ENCODE measurements at places on chromosomes 3 and 15.

DNA sequence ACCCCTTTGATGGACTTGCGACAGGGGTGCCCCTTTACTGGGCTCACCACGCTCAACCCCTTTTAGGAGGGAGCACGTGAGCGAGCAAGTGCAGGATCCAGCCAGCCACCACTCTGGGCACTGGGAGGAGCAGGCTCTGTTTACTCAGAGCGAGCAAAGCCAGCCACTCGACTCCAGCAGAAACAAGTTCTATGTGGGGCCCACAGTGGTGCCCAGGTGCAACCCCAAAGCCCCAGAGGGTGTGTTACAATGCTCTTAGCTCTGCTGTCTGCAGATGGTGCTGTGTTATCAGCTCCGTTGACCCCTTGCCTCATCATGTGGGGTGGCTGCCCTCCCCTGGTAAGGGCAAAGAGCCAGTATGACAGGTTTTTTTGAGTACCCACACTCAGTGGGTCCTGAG, 120.3 kb upstream of the SUCLG2 start:
- no peak for DNase-seq

DNA sequence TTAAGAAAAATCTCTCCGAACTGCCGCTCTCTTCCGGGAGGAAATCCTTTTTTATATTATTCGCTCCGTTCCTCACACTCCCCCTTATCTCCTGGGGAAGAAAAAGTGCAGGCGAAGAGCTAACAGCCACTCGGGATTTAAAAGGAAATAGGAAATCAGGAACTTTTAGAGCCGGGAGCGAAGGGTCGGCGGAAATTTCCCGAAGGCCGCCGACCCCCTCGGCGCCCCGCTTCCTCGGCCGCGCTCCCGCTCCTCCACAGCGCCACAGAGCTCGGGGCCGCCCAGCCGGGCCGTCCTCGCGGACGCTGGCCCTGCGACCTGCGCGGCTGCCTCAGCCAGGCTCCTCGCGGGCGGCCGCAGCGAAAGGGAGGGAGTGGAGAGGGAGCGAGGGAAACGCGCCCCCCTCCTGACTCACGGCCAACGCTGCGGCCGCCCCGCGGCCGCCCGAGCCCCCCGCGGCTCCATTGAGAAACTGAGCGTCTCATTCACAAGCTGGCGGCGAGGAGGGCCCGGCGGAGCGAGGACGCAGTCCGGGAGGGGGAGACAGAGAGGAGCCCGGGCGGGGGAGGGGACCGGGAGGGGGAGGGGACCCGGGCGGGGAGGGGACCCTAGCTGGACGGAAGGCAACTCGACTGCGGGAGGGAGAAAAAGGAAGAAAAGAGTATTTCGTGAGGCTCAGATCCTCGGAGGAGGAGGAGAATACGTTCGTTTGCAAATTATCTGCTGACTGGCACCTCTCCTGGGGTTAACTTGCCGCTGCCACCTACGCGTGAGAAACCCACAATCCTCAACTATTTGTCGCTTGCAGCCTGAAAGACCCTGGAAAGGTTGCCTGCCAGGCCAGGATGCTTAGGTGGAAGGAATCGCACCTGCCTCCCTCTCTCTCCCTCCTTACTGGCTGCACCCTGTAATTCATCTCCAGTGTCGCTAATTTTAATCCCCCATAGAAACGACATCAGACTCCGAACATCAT, at the start of gene PTPN9:
TSS of gene PTPN9 (minus strand) at position 368 of the 973 bp plus-strand sequence. CDS start 539 bp downstream, outside the sequence.
- DNase-seq: peak; percentile 55

- DNase-seq: no peak
Measured at GRCh38 chr3:181868576-181869082, 156.9 kb downstream of the SOX2 start.

DNA sequence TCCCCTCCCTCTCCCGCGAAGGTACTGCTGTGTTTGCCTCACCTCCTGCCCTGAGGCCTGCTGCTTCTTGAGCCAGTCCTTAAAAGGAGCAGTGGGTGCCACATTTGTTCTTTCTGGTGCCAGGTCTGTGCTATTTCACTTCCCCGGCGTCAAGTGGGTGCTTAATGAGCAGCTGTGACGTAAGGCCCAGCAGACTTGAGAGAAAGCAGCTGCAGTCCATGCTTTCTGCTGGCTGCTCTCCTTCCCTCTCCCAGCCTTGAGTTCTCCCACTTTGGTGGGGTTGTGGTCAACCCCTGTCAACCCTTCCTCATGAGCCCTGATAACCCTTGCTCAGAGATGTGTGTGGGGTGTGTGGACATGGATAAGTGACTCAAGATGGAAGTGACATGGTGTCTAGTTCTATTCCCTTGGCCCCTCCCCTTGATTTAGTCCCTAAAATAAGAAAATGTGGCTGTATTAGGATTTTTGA, 6.9 kb downstream of the INAFM2 start:
- no peak for DNase-seq

- DNase-seq: no peak
Measured at GRCh38 chr3:197541756-197542539, 13.8 kb downstream of the BDH1 start.

DNA sequence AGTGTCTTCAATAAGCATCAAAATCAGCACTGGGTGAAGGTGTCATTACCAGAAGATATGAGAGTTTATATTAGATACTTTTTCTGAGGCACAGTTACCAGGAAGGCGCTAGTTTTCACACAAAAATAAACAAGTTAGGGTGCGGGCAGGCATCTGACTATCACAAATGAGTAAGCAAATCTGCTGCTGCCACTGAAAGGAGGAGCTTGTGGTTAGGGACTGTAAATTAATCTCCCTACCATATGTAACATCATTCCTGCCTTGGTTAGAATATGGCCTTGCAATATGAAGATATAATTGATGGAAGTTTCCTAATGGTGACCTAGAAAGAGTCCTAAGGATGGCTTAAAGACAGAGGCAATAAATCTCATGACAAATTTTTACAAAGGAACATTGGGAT, 19.5 kb upstream of the EID1 start:
- no peak for DNase-seq

DNA sequence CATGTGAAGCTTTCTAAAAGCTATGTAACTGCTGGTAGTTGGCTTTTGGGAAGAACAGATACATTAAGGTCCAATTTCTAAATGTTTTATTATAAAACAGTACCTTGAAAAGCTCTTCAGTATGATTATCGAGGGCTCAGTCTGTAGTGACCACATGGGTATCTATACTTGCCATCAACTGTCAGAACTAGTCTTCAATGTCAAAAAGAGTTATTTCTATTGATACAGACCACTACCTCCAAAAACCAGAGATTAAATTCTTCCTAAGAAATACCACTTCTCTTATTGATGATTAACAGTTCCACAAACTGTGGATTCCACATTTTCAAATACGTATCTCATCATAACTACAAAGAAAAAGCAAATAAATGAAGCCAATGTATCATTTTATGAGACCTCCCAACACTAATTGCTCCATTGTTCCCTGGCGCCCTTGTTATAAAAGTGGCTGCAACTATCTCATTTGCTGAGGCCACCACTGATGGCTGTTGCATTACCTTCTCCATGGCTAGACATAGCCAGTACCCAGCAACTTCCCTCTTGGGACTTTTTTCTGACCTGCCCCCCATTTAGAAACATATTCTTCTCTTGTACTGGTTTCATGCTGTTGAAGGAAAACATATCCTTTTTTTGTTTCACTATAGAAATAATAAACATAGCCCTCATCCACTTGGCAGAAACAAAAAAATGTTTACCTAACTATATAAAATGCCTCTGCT, 33.9 kb upstream of the MBNL1 start:
- DNase-seq: no peak

- no peak for DNase-seq
Measured at GRCh38 chr15:63918317-63918672, 84.5 kb upstream of the HERC1 start.

DNA sequence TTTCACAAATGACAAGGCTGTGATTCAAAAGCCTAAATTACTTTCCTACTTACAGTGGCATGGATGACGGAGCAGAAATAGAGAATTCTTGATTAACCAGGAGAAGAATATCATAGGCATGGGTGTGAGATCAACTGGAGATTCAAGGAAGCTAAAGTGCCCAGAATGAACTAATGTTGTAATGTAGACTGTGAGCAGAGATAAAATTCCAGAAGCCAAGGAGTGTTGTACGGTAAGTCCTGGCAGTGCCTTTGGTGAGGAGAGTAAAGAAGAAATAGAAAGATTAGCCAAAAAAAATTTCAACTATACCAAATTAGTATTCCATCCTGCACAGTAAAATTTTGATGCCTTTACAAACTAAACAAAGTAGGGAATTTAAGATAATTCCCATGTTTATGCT, 75.9 kb downstream of the ZBTB20 start:
- DNase-seq: no peak

- DNase-seq: no peak
Measured at GRCh38 chr3:64070704-64071103, 47.4 kb upstream of the PSMD6 start.

DNA sequence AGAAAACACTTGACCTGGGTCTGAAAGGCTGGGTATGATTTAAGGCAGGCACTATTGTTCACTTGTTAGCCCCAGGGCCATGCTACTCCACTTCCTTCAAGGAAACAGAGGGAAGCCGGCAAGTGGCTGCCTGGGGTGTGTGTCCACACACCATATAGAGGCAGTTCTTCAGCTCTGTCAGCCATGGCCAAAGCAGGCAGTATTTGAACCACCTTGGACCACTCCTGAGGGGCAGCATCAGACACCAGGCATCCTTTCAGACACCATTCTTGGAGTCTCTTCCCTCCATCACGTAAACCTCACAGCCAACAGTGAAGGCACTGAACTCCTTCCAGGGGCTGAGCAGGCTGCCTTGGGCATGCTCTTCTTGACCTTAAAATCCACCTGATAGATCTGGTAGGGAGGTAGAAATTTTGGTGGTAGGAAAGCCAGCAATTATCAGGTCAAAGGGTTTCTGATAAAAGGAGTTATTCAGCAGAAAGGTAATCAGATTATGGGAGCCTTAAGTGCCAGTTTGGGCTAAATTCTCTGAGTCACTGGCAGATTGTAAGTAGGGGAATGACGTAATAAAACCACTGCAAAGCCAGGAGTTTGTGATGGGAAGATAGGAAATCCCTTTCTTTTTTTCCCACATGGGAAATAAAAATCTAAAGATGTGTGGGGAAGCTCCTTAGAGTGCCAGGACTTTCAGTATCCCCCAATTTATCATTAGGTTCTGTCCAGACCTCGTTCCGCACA, 20.2 kb downstream of the TGFBR2 start:
- DNase-seq: no peak

DNA sequence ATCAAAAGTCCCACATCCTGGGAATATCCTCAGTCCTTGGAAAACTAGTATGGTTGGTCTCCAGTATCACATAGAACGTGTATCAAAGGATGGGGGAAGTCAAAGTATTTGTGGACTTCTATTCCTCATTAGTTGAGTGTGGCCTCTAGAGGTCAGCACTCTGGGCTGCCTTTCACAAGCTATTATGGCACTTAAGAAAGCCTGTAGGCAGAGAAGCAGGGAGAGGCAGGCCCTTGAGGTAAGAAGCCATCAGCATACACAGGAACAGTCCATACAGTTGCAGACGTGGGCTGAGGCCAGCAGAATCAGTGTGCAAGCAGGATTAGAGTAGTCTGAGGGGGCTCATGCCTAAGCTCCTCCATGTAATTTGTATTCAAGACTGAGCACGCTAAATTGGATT, 341.7 kb downstream of the CLSTN2 start:
- DNase-seq: no peak

DNA sequence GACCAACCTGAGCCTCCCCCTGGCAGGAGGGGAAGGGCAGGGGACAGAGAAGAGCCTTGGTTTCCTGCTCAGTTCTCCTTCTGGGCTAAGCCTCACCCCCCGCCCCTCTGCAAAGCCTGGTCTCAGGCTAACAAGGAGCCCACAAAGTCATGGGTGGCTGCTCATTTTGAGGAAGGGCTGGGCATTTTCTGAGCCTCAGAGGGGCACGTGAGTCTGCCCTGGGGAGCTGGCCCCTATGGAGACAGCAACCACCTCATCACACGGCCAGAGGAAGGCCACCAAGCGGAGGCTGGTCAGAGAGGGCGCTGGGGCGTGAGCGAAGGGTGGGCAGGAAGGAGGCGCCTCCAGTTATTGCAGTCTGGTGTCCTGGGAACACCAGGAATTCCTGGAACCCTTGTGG, 18.7 kb downstream of the ABTB1 start:
- DNase-seq: no peak

DNA sequence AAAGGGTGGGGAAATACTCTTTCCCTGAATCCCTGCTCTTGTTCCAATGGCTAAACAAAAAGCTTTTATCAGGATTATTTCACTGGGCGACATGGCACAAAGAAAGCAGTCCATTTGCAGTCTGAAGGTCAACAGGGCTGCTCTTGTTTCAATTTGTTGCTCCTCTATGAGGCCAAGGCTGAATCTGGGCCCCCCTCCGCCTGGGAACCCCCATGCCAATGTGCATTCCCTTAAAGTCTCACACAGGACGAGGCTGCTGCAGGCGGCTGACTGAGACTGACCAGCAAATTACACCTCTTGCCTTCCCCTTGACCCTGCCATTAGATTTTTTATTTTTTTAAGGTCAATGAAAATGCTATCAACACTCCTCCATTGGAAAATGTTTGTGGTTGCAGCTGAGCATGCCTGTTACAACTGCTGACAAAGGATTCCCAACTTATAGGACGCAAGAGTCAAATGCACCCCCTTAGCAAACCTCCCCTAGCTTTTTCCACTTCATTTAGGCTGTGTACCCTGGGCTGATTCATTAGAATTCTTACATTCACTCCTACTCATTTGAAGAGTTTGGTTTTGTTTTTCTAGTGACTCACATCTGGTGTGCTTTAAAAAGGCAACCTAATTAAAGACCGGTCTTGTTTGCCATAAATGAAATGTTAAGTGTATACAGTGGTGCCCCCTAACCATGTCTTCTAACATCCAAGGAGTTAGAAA, 60.8 kb upstream of the ARHGEF3 start:
- no peak for DNase-seq

DNA sequence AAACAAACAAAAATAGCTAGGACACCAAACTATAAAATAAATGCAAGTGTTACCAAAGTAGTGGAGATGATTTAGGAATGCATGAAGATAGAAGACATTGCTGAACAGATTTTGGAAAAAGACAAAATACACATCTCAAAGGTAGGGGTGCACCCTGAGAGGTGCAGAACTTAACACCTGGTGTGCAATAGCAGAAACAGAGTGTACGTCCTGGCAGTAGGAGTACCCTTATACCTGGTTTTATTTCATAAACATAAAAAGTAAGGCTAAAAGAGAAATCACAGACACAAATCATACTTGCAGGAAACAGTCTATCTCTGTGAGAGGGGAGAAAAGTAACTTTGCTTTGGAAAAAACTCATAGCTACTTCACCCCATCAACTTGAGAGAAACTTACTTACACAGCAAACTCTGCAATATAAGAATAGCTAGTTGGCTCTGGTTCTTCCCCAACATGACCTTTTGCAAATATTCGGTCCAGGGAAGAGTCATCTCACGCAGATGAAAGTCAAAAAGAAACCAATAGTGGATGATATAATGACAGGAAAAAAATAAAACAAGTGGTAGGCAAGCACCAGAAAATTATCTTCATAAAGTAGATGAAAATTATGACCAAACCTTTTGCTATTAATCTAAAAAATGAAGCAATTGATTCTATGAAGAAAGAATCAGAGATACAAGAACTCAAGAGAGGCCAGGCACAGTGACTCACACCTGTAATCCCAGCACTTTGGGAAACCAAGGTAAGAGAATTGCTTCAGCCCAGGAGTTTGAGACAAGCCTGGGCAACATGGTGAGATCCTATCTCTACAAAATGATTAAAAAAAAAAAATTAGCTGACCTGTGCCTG, 108.9 kb upstream of the BNIP2 start:
- no peak for DNase-seq

GRCh38 chr3:28989646-28990089, 291.2 kb upstream of the RBMS3 start:
- DNase-seq: no peak
